ENCODE measurements at places on chromosomes 3 and 15.
A peak's percentile ranks its signal among the peaks of the same experiment; 100 is the strongest.

- DNase-seq, result no peak
These were observed 226.1 kb upstream of the BHLHE40 start for GRCh38 chr3:4753073-4753691.

DNA sequence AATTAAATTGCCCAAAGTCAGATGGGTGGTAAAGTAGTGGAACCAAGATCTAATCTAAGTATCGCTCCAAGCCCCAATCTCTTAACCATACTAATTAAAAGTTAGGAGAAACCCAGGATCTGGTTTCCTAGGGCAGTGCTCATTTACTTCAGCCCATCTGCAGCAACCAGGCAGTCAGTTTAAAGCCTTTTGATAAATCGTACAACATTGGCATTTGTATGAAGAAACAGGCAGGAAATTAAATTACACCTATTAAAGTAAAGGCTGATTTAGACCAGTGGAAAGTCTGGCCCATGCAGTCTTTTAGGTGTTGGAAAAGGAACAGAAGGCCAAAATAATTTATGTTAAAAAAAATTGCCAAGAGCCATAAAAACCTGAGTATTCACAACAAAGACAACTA lies 594.4 kb upstream of the UBE2E2 start:
- no peak for DNase-seq

GRCh38 chr3:133927540-133928066 lies 31.9 kb upstream of the RAB6B start:
- peak; percentile 55 for DNase-seq

DNA sequence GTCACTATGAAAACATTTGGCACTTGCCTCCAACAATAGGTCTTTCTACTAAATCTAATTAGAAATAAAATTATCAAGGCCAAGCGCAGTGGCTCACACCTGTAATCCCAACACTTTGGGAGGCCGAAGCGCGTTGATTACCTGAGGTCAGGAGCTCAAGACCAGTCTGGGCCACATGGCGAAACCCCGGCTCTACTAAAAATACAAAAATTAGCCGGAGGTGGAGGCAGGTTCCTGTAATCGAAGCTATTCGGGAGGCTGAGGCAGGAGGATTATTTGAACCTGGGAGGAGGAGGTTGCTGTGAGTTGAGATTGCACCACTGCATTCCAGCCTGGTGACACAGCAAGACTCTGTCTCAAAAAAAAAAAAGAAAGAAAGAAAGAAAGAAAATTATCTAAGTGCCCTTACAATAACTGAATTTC lies 1.6 kb upstream of the PLD1 start:
- peak; percentile 82 for DNase-seq

GRCh38 chr3:27578032-27578431 lies 93.8 kb upstream of the SLC4A7 start:
- no peak for DNase-seq

- no peak for DNase-seq
These were observed 193.6 kb upstream of the SATB1 start for GRCh38 chr3:18618723-18619122.

GRCh38 chr3:189805375-189806067 lies 174.3 kb downstream of the TP63 start:
- no peak for DNase-seq

DNA sequence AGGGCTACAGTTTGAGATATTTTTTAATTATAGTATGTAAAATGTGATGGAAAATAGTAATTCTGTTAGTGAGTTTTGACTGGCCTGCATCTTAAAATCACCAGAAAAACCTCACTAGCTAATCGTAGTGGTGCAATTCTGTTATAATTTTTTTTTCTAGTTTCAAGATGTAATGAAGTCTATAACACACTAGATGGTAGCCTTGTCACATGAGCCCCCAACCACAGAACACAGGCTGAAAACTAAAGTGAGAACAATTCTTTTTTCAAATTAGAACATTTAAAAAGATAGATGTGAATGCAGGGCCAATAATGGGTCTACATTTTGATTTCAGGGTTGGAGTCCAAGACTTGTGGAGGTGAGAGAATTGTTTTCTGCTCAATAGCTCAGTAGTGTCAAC lies 83.3 kb upstream of the KCNH8 start:
- no peak for DNase-seq

DNA sequence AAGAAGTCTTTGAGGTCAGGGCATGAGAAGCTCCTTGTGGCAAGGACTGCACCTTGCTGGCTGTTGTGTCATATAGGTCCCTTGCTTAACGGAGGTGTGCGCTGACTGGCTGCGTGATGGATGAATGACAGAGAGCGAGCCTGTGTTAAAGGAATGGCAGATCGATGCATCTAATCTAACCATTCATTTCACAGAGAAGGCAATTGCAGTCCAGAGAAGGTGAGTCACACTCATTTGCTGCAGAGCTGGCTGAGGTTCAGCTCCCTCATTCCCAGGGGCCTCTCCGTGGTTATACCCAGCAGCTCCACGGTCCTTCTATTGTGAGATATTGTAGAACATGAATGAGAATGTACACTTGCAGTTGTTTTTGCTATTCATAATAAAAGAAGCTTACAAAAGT lies 289.3 kb downstream of the EPHB1 start:
- peak; percentile 18 for DNase-seq

DNA sequence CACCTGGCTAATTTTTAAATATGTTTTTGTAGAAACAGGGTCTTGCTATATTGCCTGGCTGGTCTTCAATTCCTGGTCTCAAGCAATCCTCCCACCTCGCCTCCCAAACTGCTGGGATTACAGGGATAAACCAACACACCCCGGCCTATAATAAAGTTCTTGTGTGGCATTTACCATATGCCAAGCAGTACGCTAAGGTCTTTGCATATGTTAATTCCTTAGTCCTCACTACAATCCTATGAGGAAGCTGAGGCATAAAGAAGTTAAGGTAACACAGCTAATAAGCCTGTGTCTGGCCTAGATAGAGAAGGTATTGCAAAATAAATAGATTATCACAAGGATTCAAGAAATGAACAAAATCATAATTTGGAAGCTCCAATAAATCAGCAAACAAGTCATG lies 17.6 kb upstream of the SLC4A7 start:
- no peak for DNase-seq

DNA sequence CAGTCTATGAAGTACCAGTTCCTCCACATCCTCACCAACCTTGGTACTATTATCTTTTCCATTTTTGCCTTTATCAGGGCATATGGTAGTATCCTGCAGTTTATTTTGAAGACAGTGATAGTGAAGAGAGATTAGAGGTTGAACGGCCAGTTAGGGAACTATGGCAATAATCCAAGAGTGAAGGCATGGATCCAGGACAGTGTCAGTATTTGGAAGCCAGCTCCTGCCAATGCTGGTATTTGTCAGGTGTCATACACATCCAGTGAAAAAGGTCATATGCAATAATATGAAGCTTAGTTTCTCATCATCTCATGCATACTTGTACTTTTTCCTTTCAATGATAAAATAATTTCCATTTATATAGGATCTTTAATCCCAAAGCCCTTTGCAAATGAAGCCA lies 56.8 kb upstream of the KCNMB2 start:
- DNase-seq, result no peak

DNA sequence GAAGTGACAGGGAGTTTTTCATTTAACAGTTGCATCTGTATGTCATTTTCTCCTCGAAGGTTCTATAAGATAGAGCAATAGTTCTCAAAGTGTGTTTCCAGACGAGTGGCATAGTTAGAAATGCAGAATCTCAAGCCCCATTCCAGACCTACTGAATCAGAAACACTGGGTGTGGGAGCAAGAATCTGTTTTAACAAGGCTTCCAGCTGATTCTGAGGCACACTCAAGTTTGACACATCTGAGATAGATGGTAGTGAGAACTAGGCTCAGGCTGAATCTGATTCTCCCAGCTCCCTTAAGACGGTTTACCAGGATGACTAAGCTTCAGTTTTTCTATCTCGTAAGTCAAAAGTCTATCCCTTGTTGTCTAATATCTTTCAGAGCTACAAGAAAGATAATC lies 159.8 kb upstream of the NUDT16 start:
- peak; percentile 88 for DNase-seq

DNA sequence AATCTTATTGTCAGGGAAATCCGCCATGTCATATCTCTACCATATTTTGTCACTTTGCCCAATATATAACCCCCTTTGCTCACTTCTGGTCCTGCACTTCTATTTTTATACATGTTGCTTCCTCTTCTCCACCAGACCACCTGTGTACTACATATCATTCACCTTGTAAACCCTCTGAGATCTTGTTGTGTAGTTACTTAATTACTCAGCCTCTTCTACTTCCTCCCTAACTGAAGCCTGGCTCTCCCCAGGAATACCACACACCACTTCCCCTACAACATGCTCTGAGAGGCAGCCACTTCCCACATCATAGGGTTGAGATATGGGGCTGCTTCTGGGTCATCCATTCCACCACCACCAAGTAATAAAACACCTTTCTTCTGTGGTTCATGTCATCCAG lies 10.0 kb downstream of the HEXA start:
- DNase-seq, result no peak

- peak; percentile 63 for DNase-seq
These were observed 58.4 kb downstream of the MAP6D1 start for GRCh38 chr3:183766745-183767606.

DNA sequence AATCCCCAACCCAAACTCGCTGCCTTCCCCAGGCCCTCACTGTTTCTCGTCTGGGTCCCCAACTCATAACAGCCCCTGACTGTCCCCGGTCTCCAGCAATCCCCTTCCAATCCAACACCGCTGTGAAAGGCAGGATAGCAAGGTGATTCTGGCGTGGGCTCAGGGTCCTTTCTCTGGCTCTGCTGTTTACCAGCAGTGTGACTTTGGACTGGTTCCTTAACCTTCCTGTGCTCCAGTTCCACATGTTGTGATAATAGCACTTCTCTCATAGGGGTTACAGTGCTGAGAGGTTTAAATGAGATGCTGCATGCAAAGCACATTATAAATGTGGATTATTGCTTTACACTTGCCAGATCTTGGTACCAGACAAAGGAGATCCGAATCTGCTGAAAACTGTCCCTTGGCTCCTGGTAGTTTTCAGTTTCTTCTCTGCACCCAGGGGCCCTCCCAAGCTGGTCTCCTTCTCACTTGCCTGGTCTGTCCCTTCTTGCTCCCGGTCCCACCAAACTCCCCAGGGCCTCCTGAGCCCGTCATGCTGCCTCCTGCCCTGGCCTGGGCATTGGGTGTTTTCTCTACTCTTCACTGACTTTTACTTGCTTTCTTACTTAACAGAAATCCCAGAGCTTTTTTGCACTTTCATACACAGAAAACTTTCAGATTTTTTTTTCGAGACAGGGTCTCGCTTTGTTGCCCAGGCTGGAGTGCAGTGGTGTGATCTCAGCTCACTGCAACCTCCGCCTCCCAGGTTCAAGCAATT lies 26.8 kb upstream of the CYP11A1 start:
- no peak for DNase-seq

GRCh38 chr3:124854009-124854408 lies 33.2 kb downstream of the ITGB5 start:
- peak; percentile 95 for DNase-seq

GRCh38 chr3:118380576-118380975 lies 654.1 kb downstream of the IGSF11 start:
- no peak for DNase-seq

DNA sequence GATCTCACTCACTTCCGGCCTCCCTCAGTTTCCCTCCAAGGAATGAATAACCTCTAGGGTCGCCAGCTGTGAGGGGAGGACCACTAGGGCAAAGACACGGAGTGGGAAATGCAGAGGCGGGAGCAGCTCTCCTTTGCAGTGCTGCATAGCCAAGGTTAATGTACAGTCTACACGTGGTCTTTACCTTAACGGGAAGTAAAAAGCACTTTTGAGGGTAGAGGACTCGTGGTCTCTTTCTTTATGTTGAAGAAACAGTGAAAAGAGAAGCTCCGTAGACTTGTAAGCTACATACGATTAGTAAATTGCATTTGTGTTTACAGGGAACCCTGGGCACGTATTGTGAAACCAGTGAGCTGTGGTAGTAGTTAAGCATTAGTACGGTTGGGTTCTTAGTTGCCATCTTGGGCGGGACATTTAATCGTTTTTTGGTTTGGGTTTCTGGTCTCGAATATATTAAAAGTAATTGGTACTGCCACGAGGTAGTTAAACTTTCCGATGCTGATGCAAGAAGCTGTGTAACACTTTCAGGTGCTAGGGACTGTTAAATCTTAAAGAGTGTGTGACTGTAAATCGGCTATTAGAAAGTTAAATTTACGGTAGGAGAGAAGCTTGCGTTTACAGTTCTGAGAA lies 828 bp downstream of the U2SURP start:
- DNase-seq, result peak; percentile 0

GRCh38 chr15:72315706-72316370 lies 4.1 kb downstream of the CELF6 start:
- no peak for DNase-seq

All from fibroblast of skin of scalp (primary cell).